KBM-7 (cell line): ENCODE measurements at places on chromosomes 5 and 9.

DNA sequence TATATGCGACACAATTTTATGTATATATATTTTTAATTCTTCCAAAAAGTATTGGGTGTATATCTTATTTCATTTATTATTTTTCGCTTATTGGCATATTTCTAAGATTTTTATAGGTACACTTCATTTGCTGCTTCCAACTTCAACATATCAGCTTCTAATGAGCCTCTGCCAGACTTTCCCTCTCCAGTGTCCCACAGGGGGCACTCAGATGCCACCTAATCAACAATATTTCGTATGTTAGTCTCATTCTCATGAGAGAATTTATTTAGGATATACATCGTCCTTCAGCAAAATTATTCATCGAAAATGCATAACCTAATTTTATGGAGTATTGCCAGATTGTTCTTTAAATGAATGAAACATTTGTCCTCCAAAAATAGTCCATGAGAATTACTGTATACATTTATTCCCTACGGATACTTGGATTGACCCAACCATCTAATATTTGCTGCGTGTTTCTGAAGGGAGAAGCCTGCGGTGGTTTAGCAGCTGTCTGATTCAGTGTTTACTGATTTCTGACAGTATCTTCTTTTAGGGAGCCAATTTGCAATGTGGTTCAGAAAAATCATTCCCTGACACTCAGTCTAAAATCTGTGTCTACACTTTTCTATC, 100.6 kb upstream of the SELENOP start:
- DNase-seq, result peak; percentile 71

GRCh38 chr9:114238472-114238871, 83.1 kb downstream of the COL27A1 start:
- no peak for DNase-seq

DNA sequence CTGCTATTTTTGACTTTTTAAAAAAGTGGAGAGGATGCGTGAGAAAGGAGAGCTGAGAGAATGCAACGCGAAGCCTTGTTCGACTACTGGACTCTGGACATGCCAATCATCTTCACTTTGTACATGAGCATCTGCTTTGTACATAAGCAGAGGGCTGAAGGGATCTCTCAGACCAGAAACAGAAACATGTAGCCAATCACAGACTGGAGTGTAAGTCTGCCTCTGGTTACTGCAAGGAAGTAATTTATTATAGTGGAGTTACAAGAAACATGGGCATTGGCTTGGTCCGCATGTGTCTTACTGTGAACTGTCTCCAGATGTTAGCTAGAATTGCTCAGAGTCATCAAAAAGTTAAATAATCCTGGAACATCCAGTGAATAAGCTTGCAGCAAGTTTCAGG, 190.0 kb upstream of the GRAMD2B start:
- DNase-seq, result no peak

GRCh38 chr9:89482056-89482851, 15.7 kb downstream of the SEMA4D start:
- DNase-seq, result no peak

DNA sequence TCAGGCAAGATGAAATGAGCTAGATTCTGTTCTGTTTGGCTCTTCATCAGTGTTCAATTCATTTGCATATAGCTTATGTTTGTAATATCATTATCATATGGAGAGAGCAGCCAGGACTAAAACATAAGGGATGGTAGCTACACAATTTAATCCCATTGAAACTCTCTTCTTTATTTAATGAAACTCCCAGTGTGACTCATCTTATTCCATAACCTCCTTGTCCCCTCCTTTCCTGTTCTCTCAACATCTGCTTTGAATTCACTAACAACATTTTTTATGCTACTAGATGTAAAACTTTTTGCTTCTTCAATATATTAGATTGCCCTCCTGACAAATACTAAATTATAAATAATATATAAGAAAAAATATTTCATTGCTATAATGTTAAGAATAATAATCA, 1823.4 kb downstream of the MAT2B start:
- no peak for DNase-seq

DNA sequence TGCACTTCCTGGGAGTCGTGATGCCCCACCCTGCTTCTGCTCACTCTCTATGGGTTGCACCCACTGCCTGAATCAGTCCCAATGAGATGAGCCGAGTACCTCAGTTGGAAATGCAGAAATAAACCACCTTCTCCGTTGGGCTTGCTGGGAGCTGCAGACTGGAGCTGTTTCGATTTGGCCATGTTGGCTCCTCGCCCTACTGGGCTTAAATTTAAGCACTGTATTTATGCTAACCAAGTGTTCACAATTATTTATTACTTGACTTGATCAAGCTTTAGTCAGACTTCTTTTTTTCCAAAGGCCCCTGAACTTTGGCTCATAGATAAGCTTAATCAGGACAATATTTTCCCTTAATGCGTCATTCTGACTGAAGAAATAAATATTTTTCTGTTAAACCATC, 1072.4 kb upstream of the CDH9 start:
- DNase-seq, result no peak

DNA sequence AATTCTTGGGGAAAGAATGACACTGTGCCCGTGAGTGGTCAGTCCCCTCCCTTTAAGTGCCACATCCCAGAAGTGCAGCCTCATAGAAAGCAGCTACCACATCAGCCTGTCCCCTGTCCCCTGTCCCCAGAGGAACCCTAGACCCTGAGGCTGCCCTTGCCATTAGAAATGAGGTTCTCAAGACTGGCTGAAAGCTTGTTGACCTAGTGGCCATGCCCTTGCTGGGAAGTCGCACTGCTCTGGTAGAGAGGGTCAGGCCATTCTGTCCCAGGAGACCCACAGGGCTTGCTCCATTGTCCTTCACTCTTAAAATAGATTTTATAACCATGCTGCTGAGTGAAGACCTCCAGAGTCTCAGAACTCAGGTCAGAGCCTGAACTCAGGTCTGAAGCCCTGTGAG, 184.5 kb downstream of the RGS3 start:
- no peak for DNase-seq

DNA sequence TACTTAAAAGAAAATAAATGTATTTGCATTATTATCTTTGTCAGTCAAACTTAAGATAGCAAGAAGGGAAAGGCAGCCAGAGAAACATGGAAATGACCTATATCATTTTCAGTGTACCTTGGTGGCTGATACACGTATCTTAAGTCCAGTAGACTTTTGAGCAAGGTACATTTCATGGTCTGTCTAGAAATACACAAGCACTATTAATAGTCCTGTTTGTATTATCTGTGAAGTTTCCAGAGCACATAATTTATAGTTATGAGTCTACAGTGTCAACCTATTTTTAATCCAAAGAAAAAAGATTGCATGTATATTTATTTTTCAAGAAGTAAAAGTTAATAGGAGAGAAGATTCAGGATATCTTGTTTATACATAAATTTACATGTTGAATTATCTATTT, 95.7 kb downstream of the IZUMO3 start:
- DNase-seq, result no peak

DNA sequence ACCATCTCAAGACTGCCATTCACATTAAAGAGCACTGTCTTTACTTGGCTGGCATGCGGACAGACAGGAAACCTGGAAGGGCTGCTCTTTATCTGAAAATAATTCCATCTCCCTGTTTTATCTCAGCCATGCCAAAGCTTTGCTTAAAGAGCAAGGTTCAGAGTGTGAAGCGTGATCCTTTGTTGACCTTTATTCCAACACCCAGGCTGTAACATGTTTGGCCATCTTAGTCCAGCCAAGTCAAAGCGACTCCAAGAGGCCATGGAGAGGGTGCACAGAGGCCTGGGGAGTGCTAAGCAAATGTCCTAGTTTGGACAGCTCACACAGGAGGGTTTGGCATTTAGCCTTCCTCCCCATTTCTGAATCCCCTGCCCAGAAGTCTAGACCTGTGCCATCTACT, 194.7 kb downstream of the PJA2 start:
- no peak for DNase-seq

GRCh38 chr5:172833686-172834414, at the start of gene ERGIC1:
ERGIC1 (plus strand) TSS chr5:172834251; CDS start chr5:172834414, 163 bp downstream.
- peak; percentile 70 for DNase-seq

DNA sequence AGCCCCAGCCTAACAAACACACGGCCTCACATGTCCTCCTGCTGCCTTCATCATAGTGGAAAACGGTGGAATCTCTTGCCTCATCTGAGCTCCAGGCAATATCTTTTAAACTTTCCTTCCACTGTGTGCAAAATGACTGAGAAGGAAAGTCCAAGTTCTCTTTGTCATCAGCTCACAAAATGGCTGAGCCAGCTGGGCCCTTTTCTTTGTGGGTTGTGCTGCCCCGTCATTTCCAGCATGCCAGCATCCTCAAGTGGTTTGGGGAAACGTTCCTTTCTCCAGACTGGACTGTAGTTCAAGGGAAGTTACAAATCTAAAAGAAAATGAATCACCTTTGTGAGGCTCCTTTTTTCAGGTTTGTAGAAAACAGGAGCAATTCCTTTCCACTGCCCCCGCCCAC, 171.1 kb upstream of the FSTL4 start:
- no peak for DNase-seq

DNA sequence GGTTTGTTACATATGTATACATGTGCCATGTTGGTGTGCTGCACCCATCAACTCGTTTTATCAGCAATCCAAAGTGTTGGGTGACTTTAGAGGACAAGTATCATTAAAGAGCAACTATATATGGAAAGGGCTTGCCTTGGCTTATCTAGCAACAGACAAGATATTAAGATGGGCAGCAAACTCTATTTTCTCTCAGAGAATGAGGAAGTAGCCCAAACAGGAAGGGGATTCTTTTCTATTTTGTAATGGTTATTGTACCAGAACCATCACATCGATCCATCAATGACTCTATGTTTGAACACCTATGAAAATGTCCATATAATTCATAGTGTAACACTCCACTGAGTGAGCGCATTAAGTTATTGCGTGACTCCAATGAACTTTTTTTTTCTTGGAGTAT, 260.1 kb upstream of the SLC24A2 start:
- DNase-seq, result peak; percentile 33

DNA sequence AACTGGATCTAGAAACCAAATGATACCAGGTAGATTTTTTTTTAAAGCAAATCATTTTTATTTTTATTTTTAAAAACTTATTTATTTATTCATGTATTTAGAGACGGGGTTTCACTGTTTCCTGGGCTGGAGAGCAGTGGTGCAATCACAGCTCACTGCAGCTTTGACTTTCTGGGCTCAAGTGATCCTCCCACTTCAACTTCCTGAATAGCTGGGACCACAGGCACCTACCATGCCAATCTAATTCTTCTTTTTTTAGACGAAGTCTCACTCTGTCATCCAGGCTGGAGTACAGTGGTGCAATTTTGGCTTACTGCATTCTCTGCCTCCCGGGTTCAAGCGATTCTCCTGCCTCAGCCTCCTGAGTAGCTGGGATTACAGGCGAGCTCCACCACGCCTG, 41.3 kb upstream of the CDK20 start:
- DNase-seq, result peak; percentile 50
